CD4-positive, alpha-beta T cell treated with Interleukin-4 for 4 hours (primary cell): ENCODE measurements at places on chromosomes 11 and 22.

DNA sequence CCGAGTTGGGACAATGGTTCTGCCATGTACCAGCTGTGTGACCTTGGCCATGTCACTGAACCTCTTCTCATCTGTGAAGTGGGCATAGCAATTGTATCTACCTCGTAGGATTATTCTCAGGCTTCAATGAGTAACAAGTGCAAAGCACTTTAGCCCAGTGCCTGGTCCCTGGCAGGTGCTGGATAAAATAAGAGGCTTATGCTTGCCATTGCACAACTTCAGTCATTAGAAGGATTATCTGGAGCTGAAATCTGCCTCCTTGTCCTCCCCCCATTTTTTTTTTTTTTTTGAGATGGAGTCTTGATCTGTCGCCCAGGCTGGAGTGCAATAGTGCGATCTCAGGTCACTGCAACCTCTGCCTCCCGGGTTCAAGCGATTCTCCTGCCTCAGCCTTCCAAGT is 7.2 kb downstream of the SMTNL1 start:
- no peak for DNase-seq

- DNase-seq = no peak
Measured at GRCh38 chr11:103043826-103044678, 47.9 kb downstream of the DCUN1D5 start.

DNA sequence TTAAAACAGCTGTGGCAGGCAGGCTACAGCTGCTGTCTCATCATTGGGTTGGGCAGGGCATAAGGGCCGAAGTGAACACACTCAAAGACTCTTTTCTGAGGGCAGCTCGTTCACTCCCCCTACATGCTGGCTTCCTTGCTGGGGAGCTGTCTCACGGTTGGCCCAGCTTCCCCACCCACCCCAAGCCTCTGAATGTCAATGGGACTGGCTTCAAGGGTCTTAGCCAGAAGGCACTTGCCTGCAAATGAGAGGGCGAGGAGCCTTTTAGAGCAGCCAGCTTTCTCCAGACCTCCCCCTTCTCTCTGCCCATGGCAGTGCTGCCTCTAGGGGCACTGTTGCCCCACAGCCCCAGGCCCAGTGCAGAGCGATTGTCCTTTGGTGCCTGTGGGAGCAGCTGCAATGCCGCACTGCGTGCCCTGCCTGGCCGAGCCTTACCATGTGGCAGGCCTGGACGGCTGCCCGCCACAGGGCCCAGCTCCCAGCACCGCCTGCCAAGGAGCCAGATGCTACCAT is 94.7 kb upstream of the RASSF10 start:
- DNase-seq = no peak

DNA sequence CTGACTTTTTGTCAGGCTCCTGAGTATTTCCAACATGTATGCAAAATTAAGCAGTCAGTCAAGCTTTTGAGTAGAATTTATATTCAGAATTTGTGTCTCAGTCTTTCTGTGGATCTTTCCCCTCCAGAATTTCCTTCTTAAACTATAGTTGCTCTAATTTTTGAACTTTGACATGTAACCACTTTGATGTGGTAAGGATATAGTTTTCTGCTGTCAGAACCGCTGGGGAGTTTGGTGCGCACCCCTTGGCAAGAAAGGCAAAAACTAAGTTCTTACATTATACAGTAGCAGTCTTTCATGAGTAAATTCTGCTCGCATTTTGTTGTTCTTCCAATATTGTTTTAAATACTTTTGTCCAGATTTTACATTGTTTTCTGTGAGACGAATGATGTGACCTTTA is 105.9 kb downstream of the TMEM135 start:
- no peak for DNase-seq

DNA sequence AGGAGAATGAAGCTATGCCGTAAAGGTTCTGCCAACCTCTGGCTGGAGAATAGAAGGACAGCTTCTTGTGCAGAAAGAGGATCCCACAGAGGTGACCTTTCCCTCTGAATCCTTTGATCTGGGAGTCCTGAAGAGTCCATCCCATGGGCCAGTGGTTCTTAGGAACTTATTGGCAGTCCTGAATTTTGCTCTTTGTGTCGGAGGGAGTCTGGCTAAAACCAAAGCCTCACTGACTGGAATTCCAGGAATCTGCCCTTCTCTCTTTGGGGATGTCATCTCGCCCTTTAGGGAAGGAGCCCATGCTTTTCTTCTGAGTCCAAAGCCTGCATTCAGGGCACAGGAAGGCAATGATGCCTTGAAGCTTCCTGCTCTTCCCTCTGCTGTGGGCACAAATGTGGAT is 45.5 kb downstream of the PKNOX2 start:
- no peak for DNase-seq

DNA sequence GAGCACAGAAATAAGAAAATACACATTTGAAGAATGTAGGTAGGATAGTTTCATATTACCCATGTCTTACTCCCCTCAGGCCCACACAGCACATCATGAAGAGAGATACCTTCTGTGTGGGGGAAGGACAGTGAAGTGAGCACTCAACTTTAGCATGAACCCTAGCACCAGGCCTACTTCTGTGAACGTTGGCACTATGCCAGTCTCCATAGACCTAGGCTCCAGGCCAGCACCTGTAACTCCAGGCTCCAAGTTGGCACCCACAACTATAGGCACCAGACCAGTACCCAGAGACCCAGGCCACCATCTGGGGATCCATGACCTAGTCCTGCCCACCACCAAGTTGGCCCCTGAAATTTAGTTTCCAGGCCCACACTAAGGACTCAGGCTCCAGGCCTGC is 410.9 kb downstream of the INSC start:
- no peak for DNase-seq

- DNase-seq = no peak
Measured at GRCh38 chr11:19934828-19935259, 222.2 kb downstream of the NAV2 start.

- DNase-seq = no peak
Measured at GRCh38 chr11:1927026-1927847, 7.7 kb downstream of the TNNT3 start.
